ENCODE measurements at places on chromosomes 12 and 14.

DNA sequence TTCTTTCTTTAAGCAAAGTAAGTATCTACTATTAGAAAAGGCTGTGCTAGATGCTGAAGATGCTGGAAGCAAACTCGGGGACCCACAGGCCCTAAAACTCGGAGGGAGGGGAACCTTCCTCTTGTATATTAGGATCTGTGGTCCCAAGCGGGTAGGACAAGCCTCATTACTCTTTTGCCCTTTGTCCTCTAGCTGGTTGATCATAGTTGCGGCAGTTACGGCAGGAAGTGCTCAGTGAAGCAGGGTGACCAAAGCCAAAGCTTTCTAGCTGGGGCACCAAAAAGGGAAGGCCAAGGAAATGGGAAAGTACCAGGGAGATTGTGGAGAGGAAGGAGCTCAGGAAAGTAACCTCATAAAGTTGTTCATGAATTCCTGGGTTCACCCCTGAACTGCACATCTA, 76.3 kb downstream of the SCFD1 start:
- no peak for DNase-seq

GRCh38 chr14:50379563-50379962, 17.1 kb downstream of the CDKL1 start:
- DNase-seq = no peak

DNA sequence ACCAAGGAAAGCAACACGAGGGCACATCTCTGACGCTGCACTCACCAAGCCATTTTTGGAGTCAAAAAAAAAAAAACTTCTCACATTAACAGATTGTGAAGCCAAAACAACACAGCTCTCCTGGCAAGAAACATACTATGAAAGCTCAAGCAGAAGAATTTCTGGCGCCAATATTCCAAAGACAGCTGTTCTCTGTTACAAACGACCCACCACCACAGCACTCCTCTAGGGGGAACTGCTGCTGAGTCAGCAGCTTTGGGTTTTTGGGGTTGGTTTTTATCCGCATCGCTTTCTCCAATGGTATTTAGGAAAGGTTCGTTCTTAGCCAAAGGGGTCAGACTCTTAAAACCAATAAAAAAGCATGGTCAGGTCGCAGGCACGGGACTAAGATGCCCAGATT, 379.4 kb downstream of the RPS29 start:
- DNase-seq = no peak

- DNase-seq = no peak
Measured at GRCh38 chr14:74015963-74016362, 3.1 kb downstream of the ENTPD5 start.

GRCh38 chr12:76060111-76060510, 24.4 kb downstream of the NAP1L1 start:
- no peak for DNase-seq

- DNase-seq = no peak
Measured at GRCh38 chr12:69428351-69429073, 41.7 kb upstream of the FRS2 start.
